ENCODE measurements at places on chromosomes 2 and 18.

GRCh38 chr2:84874381-84875212 lies 6.3 kb downstream of the TRABD2A start:
- no peak for DNase-seq

- no peak for DNase-seq
Observed at GRCh38 chr2:191174442-191174841, 23.6 kb upstream of the STAT4 start.

DNA sequence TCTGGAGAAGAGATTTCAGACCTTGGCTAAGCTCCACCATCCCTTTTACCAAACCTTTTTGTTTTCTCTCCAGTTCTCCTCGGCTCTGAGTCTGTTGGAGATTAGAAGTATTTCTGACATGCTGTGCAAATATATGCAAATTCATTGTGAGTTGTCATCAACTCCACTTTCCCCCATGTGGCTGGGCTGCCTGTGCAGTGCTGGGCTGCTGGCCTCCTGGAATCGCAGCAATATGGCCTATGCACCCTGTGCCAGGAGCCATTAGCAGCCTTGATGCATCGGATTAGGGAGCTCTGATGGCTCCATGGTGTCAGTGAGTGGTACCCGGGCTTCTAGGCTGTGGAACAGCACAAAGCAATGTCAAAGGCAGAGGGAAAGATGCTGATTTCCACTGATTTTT lies 80.0 kb downstream of the GPR39 start:
- no peak for DNase-seq

- no peak for DNase-seq
Observed at GRCh38 chr18:13810950-13811485, 12.9 kb upstream of the MC5R start.

DNA sequence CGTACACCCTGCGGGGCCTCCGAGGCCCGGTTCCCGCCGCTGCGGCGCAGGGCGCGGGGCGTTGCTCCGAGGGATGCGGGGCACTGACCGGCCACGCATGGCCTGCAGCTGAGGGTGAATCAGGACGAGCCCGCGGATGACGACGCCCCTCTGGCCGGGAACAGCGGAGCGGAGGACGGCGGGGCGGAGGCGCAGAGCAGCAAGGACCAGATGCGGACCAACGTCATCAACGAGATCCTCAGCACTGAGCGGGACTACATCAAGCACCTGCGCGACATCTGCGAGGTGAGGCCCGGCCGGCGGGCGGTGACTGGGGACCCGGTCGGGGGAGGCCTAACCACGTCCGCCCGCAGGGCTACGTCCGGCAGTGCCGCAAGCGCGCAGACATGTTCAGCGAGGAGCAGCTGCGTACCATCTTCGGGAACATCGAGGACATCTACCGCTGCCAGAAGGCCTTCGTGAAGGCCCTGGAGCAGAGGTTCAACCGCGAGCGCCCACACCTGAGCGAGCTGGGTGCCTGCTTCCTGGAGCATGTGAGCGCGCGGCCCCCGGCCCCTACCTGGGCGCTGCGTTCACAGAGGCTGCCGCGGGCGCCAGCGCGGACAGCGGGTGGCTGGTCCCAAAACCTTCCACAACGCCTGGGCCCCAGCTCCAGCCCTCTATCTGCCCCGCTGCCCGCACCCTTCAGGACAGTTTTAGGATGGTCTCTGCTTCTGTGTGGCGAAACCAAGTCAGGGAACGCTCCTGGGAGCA lies 53.2 kb downstream of the FAM168B start:
- DNase-seq = no peak

DNA sequence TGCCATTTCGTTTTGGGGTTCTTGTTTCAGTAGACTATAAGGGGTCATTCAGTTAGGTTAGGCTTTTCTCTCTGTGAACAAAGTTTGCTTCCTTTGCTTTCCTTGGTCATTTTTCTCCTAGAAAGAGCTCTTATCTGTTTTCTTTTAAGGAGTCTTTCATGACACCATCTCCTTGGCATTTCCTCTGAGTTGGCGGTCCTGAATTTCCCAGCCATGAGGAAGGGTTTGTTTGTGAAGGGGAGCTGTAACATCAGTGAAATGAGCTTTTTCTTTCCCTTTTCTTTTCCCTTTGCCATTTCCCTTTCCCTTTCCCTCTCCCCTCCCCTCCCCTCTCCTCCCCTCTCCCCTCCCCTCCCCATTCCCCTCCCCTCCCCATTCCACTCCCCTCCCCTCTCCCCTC lies 61.7 kb downstream of the MAP4K4 start:
- no peak for DNase-seq

DNA sequence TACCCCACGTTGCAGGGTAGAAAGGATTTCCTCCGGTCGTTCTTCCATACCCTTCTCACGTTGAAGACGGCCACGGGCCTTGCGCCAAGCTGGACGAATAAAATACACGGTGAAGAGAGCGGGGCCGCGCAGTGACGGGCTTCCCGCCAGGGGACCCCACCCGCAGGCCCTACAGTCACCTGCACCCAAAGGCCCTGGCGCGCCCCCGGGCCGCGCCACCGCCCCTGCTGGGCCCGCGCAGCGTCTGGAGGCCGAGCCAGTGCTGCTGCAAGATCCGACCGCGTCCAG lies 199 bp downstream of the FBXO15 start:
- DNase-seq = no peak

DNA sequence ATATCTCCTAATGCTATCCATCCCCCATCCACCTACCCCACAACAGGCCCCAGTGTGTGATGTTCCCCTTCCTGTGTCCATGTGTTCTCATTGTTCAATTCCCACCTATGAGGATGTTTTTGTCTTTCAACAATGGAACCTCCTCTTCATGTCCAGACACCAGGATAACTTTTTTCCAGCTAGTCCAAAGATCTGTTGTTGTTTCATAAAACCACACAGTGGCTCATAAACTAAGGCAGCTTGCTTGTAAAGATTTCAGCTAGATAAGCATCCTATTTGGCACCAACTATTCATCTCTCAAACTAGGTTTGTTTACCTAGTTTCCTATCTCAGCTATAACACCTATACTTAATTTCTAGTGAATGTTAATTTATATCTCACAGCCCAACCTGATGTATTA lies 937.7 kb downstream of the TRIB2 start:
- no peak for DNase-seq

- DNase-seq = no peak
Observed at GRCh38 chr18:52311331-52311730, 28.7 kb upstream of the DCC start.

GRCh38 chr18:6056171-6056910 lies 161.0 kb upstream of the TMEM200C start:
- no peak for DNase-seq

DNA sequence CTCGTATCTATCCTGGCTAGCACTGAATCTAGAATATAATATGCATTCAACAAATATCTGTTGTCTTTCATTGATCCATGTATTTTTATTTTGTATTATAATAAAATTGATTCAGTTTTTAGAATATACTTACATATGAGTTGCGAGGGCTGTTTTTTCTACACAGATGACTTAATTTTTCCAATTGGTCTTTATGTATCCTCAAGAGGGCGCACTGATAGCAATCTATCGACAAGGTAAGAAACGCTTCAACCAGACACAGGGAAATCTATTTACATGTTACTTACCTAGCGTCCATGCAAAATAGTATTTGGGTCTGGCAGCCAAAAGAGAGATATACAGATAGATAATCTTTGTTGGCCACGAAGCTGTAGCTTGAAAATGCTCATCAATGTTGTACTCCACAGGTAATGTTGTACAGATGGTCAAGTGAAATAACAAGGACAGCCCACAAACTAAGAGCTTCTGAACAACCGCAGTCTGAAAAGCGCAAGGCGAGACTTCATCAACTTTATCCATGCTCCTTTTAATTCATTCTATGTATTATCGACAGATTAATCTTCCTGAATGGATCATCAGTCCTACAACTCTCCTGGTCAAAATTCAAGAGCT lies 35.5 kb upstream of the KIDINS220 start:
- no peak for DNase-seq

DNA sequence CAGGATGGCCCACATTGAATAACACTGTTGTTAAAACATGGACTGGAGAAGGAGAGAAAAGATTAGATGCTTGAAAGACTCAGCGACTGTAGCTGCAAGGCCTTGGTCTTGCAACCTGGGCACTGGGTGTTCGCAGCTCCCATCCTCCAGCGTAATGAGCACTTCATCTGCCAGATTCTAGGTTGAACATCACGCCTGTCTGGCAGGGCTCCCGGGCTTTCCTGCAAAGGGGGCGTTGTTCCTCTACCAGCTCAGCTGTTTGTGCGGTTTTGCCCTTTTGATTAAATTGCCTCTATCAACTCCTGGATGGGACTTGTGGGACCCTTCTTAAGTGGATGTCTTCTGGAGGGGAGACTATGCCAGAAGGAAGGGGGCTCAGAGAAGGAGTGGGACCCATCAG lies 215.4 kb downstream of the KLHL29 start:
- DNase-seq = no peak

- no peak for DNase-seq
Observed at GRCh38 chr2:15559379-15560139, 1.6 kb downstream of the NBAS start.

DNA sequence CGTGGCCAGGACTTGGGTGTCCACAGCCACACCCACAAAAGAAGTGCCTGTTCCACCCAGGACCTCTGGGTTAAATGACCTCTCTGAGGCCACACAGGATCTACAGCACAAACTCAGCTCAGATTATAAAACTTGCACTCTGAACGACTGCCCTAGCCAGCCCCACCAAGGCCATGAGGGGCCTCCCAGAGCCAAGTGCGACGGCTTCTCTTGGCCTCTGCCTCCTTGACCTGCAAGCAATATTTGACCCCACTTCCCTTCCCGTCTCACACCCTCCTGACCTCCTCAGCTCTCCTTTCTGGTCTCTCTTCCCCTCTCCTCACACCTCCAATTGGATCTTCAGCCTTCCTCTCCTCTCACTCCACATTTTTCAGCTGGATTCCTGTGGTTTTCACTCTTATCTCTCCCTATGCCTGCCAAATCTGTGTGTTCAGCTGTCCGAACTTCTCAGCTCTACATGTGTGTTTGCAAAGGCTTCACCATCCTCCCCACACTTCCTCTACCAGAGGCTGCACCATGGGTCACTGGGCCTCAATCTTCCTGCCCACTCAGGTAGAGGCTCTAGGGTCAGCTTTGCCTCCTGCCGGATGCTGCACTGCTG lies 25.3 kb upstream of the STEAP3 start:
- DNase-seq = no peak

DNA sequence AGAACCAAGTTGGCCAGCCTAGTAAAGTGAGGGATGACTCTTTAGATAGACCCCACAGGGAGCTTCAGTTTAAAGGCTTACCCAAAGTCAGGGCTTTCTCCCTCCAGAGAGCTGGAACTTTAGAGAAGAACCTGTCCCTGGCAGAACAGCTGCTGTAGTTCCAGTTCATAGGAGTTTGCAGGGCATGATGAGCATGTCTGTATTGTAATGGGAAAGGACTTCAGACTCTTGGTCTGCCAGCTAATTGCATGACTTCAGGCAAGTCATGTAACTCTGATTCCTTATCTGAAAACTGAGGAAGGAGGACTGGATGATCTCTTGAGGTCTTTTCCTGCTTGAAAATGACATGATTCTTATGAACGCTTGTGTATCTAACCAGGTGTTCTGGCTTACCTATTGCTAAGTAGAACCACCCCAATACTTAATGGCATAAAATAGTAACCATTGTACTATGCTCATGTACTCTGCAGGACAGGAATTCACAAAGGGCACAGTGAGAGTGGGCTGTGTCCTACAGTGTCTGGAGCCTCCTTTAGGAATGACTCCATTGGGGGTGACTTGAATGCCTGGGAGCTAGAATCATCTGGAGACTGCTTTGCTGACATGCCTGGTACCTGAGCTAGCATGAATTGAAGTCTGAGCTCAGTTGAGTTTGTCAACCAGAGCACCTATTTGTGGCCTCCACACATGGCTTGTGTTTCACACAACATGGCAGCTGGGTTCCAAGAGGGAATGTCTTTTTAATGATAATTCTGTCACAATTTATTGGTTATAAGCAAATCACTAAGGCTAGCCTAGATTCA lies 18.9 kb downstream of the SP5 start:
- DNase-seq = no peak

- no peak for DNase-seq
Observed at GRCh38 chr2:64201151-64201550, 56.9 kb upstream of the PELI1 start.

- no peak for DNase-seq
Observed at GRCh38 chr18:44841221-44841620, 160.5 kb downstream of the SETBP1 start.

- no peak for DNase-seq
Observed at GRCh38 chr2:159832858-159833257, 34.9 kb upstream of the CD302 start.

DNA sequence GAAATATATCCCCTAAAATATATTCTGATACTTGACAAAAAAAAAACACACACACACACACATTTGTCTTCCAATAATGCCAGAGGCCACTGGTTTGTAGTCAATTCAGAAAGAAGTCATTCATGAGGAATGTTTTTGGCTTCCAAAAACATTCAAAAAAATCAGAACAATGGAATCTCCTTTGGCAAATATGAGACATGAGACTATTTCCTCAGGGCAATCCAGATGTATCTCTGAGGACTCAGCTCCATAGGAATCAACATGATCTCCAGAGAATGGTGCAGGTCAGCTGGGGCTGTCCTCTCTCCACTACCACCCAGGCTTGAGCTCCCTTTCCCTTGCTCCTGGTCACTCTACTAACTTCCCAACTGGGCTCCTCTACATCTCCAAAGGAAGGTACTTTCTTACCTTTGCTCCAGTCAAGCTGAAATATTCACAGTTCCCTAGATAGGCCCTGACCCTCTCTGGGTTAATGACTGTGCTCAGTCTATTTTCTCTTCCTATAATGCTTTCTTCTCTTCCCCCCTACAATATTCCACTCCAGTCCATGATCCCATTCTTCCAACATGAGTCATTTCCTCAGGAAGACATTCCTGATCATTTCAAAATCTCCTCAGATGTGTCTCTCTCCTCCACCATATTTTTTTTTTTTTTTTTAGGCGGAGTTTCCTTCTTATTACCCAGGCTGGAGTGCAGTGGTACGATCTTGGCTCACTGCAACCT lies 145.3 kb downstream of the C1D start:
- DNase-seq = no peak

DNA sequence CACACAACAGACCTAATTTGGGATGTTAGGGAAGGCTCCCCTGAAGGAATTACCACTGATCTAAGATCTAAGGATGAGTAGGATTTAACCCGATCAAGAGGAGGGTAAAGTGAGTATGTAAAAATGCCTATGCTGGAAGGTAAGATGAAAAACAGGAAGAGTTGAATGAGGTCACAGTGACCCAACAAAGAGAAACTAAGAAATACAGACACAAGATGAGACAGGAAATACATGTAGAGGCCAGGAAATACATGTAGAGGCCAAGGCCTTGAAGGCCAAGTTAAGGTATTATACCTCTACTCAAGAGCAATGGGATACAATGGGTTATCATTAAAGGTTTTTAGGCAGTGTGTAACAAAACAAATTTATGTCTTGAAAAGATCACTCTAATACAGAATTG lies 131.6 kb upstream of the TANK start:
- DNase-seq = no peak

DNA sequence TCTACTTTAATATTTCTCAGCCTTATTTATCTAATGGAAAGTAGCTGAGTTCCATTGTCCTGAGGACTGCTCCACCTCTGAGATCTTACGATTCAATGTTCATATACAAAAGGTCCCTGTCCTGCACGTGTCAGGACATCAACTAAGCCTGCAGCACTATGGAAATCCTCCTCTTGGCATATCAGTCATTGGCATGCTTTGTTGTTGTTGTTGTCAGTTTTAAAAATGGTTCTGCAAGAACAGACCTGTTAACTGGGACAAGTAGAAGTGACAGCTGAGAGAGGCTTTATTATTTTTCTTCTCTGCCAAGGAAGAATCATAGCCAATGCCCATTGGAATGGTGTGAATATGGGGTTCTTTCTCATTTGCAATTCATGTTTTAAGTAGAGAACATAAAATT lies 450.1 kb upstream of the PKDCC start:
- no peak for DNase-seq

Data from stimulated activated CD8-positive, alpha-beta memory T cell treated with anti-CD3 and anti-CD28 coated beads, Interleukin-15, amount 100 ng/mL, for 24 hours (primary cell).